WTC11 (cell line): ENCODE measurements at places on chromosomes 16 and 17.

DNA sequence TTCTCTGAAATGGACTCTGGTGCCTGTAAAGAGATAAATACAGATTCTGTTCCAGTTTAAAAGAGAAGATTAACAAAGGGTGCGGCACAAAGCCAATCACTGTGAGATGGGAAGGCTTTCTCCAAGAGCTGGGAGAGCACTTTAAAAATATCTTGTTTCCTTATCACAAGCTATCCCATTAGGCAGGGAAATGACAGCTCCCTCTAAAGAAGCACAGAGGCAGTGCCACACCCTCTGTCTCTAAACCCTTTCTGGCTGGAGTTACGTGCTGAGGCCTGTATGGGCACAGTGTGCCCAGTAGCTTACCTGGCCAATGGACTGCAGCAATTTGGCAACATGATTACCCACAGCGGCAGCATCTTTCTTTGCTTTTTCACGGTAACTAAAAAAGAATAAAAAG is 9.0 kb upstream of the TERB1 start:
- no peak for DNase-seq

DNA sequence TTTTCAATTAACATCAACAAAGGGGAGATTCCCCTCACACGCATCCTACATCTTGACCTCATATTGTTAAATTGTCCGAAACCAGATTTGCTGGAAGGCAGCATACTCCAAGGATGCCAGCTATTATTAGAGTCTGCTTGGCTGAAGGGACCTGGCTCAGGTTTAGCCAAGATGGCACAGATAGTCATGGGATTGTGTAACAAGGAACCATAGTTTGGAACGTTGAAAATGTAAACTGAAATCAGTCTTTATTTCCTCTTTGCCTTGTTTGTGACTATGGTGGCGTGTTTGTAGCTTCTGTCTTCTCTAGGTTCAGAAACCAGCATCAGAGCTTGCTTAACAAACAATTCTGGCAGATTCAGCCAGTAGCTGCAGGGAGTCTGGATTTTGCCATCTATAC is 5.9 kb downstream of the ARSG start:
- no peak for DNase-seq

DNA sequence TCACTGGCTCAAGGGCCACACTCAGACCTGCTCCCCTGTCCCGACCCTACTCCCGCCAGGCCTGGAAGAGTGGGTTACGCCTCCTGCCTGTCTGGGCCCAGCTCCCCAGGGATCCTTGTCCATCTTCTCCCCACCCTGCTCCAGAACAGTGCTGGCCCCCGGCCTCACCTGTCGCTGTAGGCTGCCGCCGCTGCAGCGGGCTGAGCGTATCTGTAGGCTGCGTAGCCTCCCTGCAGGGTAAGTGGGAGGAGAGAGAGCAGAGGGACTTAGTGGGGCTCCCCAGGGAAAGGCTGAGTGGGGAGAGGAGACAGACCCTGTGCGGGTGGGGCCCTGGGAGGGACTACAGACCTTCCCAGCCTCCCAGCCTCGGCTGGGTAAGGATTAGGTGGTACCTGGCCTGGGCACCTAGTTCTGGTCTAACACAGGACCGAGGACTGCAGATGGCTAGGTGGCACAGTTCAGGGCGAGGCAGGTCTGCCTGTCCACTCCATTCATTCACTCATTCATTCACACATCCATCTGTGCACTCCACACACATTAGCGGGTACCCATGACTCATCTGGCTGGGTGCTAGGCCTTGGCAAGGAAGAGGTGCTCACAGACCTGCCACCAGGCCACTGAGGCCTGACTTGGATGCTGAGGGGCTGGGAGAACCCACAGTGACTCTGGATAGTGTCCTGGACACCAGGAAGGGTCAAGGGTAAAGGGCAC is 20.9 kb downstream of the ENGASE start:
- no peak for DNase-seq

- DNase-seq = no peak
Observed at GRCh38 chr16:86664522-86665318, 86.4 kb downstream of the FOXL1 start.

- no peak for DNase-seq
Observed at GRCh38 chr16:71954699-71955195, 45.5 kb downstream of the PKD1L3 start.

DNA sequence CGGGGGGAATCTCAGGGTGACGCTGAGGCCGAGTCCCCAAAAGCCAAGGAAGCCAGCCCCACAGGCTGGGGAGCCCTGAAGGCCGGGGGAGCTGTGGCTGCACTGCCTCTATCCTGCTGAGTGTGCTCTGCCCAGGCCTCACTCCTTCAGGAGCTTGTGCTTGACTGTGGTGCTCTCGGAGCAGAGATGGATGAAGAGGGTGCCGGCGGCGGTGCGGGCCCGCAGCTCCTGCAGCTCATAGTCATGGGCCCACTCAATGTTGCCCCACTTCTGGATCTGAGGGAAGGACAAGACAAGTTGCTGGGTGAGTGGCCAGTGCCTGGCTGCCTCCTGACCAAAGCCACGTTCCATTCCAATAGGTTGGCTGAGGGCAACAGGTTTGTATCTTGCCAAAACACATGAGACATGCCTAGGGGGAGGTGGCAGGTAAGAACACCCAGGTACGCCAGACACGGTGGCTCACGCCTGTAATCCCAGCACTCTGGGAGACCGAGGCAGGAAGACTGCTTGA is 20.5 kb downstream of the ATPAF2 start:
- no peak for DNase-seq
